ENCODE measurements at places on chromosomes 4 and X. TPM values are rescaled to one million over a fixed set of nuclear protein-coding genes. Genes with fewer than 3 reads are reported as not detected.

Gene DGKK
- not detected for total RNA-seq

Gene CCDC110
- 0.14 TPM for total RNA-seq

Gene SHISA3
- 0.96 TPM for total RNA-seq

Gene GABRG1
- total RNA-seq, result not detected

Gene MAGEA2
- not detected for total RNA-seq

Gene ADH7
- total RNA-seq, result not detected

Gene SPANXC
- not detected for total RNA-seq

Gene IL1RAPL1
- total RNA-seq, result 0.07 TPM

Gene AKAP4
- not detected for total RNA-seq

Gene KIAA1210
- total RNA-seq, result not detected

Gene HTR2C
- not detected for total RNA-seq

Gene TKTL2
- total RNA-seq, result not detected

All from kidney epithelial cell (primary cell).